ENCODE measurements at places on chromosomes 5 and 9.

DNA sequence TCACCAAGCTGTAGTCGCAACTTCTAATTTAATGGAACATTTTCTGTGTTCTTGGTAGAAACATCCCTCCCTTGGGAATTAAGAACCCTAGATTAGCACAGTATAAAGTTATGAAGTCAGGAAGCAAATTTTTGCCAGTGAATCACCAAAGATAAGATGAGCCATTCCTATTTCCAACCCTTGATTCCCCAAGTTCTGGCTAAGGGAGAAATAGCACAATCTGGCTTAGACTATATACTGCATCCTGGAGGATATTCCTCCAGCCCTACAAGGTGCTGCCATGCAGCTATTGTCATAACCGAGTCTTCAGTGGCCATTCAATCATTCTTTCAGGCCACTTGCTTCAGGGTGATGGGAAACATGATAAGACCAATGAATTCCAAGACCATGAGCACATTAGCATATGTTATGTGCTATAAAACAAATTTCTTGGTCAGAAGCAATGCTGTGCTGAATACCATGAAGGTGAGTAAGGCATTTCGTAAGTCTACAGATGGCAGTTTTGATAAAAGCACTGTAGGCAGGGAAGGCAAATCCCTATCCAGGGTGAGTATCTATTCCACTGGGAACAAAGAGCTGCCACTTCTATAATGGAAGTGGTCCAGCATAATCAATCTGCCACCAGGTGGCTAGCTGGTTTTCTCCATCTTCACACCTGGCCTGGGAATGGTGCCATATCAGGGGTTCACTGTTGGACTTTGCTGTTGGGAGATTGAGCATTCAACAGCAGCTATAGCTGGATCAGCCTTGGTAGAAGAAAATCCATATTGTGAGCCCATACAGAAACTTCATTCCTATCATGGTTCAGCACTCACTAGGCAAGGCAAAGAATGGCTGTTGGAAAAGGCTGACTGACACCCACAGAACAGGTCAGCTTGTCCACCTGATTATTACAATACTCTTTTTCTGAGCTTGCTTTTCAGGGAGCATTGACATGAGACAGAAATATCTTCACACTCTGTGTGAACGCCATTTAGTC lies 19.6 kb upstream of the ARL15 start:
- DNase-seq, result no peak

DNA sequence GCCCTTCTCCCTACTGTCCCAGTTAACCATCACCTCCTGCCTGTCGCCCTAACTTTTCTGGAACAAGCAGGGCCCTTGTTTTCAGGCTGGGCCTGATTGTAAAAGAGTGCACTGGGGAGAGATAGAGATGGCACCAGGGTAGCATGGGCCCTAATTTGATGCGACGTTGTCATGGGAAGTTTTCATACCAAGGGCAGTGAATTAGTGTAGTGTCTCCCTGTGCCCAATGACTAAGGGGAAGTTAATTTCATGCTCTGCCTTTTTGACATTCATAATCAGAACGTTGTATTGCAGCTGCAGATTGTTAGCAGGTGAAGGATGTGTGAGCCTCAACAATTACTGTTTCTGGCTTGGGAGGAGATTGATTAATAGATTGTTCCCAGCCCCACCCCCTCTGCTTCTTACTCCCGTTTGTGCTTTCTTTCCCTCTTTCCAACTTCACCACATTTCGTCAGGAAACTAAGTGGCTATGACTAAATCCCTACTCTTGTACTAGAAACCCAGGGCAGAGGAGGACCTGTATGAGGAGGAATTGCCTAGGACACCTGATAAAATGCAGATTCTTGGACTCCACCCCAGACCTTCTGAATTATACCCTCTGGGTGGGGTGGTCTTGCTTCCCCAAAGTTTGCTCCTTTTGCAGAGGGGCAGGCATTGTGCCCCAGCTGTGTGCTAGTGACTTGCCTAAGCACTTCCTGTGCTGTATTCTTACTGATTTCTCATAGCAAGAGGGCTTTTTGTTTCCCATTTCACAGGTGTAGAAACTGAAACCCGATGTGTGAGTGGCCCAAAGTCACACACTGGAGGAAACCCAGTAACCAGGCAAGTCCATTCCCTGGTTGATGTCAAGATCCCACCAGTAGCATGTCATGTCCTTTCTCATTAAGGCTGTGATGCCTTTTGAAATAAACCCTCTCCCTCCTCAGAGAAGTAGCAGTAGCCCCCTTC lies 56.3 kb downstream of the DAB2IP start:
- DNase-seq, result no peak

- no peak for DNase-seq
Observed at GRCh38 chr9:90504486-90504885, 138.1 kb downstream of the DIRAS2 start.

DNA sequence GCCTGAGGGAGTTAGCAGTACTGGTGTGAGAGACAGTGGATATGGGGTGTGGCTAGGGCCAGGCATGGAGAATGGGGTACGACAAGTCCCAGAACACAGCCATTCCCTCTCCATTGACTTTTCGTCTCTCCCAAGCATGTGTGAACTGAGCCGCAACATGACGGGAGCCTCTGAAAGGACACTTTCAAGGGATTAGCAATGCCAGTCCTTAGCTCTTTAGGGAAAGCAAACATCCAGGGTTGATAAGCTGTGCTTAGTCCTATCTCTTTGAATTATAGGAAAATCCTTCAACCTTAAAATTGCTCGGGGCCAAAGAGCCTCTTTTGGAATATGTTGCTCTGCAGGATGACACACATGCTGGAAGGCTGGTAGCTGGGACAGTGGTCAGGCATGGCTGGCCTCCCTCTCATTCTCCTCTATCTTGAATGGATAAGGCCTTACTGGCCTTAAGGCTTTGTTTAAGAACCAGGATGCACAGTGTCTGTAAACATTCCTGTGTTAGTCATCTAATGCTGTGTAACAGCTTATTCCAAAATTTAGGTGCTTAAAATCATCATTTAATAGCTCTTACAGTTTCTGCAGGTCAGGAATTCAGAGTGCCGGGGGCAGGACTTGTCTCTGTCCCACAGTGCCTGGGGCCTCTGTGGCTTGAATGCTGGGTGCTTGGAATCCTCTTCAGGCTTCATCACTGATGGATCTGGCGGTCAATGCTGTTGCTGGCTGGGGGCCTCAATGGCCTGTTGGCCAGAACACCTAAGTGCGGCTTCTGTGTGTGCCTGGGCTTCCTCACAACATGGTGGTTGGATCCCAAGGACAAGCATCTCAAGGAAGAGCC lies 95.3 kb downstream of the PTTG1 start:
- DNase-seq, result no peak

- no peak for DNase-seq
Observed at GRCh38 chr9:91530829-91531228, 107.2 kb upstream of the NFIL3 start.

GRCh38 chr5:98700730-98701129 lies 72.7 kb upstream of the RGMB start:
- no peak for DNase-seq

GRCh38 chr9:97759581-97760288 lies 62.6 kb upstream of the XPA start:
- DNase-seq, result no peak

DNA sequence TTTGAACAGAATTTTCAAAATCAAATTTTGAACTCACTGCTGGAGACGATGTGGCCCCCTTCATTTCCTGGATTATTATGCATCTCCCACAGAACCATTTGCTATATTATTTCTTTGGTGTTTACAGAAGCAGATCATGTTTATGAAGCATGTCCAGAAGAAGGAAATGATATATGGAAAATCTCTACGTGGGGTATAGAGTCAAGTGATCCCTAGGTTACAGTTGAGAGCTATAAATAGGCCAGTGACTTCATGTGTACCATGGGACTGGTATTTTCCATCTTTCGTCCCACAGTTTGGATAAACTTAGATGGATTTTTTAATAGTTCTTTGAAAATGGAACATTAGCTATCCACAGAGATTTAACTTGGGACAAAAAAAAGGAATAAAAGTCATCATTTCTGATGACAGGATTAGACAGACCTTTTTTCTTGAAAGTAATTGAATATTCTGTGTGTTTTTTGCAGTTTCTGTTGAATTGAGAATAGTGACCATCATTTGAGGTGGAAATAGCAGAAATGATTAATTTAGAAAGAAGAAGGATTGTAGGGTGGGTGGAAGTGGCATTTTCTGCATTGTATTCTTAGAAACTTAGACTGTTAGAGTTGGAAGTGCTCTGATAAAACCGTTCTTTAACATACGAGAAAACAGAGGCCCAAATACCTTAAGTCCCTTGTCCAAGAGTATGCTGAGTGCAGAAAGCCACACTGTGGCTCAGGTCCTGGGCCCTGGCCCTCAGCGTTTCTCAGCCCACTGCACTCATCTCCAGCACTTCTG lies 136.4 kb downstream of the PIP5K1B start:
- DNase-seq, result no peak

DNA sequence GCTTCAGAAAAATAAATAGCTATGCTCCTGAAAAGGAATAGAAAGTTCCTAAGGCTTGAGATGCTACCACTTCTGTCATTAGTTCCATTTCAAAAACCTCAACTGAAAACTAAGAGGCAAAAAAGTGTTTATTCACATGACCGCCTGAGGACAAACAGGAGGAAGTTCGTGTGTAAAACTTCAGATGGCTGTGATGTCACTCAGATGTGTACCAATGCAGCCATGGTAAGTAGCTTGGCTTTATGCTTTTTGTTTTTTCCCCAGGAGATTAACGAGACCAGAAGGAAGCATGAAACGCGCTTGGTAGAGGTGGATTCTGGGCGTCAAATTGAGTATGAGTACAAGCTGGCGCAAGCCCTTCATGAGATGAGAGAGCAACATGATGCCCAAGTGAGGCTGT lies 33.0 kb downstream of the LMNB1 start:
- no peak for DNase-seq

DNA sequence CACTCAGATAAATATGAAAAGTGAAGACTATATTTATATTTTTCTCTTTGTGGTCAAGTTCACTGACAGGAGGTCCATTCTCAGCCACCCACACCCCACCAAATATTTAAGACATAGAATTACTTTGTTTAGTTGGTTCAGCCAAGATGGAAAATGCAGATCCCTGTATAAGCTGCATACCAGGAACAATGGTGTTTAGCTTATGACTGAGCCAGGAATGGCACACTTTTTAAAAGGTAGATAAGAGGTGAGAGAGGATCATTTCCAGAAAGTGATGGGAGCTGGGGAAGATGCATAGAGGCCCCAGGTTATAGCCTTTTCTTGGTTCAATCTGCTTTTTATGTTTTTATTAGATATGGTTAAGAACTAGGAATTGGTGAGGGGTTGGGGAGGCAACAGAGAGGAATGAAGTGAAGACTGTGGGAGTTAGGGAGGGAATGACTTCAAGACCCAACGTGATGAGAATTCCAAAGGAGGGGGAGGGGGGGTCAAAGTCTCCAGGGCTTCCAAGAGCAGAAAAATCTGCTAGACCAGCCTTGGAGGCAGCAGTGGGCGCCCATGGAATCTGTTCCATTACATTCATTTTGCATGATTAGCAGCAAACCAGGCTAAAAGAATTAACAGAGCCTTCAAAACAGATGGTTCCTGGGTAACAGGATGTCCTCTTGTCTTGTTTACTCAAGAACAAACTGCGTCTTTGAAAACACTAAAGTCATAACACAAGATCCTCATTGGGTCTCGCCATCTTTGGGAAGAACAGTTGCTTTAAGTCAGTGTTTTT lies 95.2 kb downstream of the FGF1 start:
- DNase-seq, result no peak

DNA sequence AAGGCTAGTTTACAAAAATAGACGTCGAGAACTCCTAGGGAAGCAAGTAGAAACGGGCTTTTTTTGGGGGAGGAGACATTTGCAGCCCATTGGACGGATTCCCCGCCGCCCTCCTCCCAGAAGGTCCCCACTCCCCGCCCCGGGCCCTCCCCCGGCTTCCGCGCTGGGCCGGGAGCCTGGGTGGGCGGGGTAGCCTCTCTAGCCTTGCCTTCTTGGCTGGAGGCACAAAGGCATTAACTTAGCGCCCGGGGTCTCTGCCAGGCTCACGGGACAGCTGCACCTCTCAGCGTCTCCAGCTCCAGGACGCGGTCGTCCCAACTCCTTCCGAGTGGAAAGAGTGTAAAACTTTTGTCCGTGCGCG lies at the start of gene DMRTA1:
Gene DMRTA1 (plus strand): TSS at position 236 of the 361 bp plus-strand sequence. CDS start 242 bp downstream, outside the sequence.
- peak; percentile 46 for DNase-seq

GRCh38 chr9:35161713-35162604 lies at the start of gene UNC13B:
Gene UNC13B, plus strand, starts transcription at chr9:35162009. Its CDS starts 275 bp downstream, at chr9:35162284.
- DNase-seq, result peak; percentile 86

GRCh38 chr5:75690669-75691068 lies 26.6 kb downstream of the POC5 start:
- no peak for DNase-seq

DNA sequence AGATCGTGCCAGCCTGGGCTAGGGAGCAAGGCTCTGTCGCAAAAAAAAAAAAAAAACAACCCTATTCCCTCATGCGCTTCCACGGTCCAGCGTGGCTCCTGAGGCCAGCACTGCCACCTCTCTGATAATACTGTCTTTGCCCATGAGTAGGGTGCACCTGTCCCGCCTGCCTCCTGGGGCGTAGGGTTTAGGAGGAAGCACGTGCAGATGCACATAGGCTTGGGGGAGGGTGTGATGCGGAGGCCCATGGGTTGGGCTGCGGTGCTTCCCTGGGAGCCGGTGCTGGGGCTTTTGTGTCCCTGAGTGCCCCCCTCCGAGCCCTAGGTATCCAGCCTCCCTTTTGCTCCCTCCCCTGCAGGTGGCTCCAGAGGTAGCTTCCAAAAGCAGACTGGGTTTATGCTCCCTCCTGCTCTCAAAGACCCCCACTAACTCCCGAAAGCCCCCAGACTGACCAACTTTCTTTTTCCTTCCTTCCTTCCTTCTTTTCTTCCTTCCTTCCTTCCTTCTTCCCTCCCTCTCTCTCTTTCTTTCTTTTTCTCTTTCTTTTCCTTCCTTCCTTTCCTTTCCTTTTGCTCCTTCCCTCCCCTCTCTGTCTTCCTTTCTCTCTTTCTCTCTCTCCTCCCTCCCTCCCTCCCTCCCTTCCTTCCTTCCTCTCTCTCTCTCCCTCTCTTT lies 12.8 kb downstream of the FGFR4 start:
- no peak for DNase-seq

DNA sequence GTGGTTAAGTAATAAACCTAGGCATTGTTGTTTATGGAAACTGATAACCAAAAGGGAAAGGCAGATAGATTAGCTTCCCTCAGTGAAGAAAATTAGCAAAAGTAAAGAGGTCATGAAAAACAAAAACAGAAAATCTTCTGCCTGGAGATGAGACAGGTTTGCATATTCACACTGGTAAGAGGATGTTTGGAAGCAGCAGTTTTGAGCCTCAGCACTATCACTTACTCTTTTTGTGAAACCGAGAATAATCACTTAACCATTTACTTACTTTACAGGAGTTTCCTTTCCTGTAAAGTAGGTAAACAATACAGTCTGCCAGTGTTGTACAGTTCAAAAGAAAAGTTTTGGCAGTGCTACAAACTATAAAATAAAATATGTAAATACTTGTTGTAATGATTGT lies 35.5 kb upstream of the EMB start:
- no peak for DNase-seq

- no peak for DNase-seq
Observed at GRCh38 chr9:34958411-34958982, 412 bp downstream of the PHF24 start.

- DNase-seq, result no peak
Observed at GRCh38 chr5:165242646-165243045, 1737.2 kb downstream of the MAT2B start.

- no peak for DNase-seq
Observed at GRCh38 chr9:123761905-123762605, 167.9 kb downstream of the DENND1A start.

GRCh38 chr5:87099291-87099839 lies 168.3 kb upstream of the RASA1 start:
- no peak for DNase-seq
